ENCODE measurements at places on chromosomes 16 and 17.

GRCh38 chr16:9296271-9296590 is 204.8 kb downstream of the HAPSTR1 start:
- DNase-seq, result no peak

DNA sequence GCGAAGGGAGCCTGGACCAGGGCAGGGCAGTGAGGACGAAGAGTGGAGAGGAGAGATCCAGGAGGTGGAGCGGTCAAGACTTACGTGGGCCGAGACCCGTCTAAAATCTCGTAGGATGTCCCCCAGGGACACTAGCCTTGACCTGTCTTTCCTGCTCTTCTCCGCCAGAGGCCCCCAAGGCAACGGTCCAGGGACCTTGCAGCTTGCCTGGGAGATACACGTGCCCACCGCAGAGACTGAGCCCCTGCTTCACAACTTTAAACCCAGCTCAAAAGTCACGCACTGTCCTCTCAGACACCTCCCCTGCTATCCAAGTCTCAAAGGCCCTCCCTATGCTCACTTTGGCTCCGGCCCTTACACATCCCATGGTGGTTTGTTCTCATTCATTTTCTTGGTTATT is 9.4 kb downstream of the TIGD7 start:
- DNase-seq, result no peak

GRCh38 chr16:3776316-3776715 is 59.0 kb upstream of the TRAP1 start:
- no peak for DNase-seq

DNA sequence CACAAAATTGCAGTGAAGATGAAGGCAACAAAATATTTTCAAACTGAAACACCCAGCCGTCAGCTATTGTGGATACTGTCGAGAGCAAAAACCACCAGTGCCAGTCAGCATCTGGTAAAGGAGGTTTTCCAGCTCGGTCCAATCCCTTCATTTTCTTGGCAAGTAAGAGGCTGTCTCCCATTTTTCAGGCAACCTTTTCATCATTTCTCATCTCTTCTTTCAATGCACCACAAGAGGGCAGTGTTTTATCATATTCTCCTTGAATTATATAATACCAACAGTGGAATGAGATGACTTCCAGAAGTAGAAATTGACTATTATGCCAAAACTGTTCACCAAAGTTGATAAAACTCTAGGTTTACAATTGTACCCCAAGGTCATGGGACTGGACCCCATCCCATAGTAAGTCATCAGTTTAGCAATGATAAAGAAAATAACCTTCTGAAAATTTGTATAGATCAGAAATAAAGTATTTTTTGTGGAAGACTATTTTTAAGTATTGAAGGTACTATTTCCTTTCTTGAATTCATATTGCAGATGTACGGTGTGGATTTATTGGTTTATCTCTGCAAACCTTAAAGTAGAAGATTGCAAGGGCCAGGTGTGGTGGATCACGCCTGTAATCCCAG is 16.8 kb downstream of the NQO1 start:
- no peak for DNase-seq

GRCh38 chr16:57742543-57742942 is 7.0 kb downstream of the KATNB1 start:
- DNase-seq, result no peak

GRCh38 chr17:50289991-50290702 is 15.9 kb downstream of the TMEM92 start:
- no peak for DNase-seq

DNA sequence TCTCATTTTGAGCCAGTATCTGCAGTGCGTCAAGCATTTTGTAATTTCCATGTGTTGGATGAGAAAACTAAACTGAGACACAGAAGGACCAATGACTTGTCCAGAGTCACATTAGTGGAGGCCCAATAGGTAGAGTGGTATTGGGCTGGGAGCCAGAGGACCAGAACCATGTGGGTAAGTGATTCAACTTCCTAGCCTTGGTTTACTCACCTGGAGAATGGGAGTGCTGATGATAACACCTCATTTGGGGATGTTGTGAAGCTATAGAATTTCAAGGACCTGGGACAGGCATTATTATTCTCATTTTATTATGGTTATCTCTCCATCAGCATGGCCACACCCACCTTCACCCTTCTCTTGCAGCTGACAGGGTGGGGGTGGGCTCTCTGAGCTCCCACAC is 8.1 kb downstream of the CPNE2 start:
- no peak for DNase-seq

DNA sequence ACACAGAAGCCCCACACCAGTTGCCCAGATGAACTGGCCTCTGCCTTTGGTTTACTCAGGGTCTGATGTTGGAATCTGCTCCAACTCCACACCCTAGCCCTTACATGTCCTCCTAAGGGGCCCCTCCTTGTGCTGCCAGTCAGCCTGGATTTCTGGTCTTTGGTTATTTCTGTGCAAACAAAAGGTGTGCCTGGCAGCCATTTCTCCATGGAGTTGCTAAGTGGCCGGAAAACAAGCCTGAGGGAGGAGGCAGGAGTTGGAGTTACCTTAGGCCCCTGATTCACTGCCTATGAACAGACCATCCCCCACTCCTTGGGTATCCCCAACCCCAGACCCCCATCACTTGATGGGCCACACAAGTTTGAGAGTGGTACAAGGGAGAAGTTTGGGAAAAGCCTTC is 4.4 kb upstream of the ALKBH5 start:
- DNase-seq, result no peak

GRCh38 chr16:82675300-82675699 is 48.5 kb downstream of the CDH13 start:
- DNase-seq, result no peak

DNA sequence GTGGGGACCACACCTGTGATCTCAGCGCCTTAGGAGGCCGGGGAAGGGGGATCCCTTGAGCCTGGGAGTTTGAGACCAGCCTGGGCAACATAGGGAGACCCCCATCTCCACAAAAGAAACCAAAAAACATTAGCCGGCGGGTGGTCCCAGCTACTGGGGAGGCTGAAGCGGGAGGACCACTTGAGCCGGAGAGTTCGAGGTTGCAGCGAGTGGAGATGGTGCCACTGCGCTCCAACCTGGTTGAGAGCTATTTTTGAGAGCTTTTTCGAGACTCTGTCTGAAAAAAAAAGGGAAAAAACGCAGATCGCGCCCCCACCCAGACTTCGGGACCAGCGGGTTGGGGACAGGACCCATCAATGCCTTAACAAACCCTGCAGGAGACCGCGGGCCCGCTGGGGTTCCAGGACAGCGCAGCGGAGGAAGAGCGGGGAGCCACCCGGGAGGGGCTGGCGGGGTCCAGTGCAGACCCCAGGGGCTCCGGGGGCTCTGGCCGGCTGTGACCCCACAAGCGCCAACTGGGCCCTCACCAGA is 762 bp upstream of the BAIAP3 start:
- no peak for DNase-seq

GRCh38 chr17:80731323-80731722 is 186.7 kb downstream of the RPTOR start:
- no peak for DNase-seq

- DNase-seq, result no peak
Measured at GRCh38 chr17:58412064-58412703, 5.2 kb downstream of the RNF43 start.

DNA sequence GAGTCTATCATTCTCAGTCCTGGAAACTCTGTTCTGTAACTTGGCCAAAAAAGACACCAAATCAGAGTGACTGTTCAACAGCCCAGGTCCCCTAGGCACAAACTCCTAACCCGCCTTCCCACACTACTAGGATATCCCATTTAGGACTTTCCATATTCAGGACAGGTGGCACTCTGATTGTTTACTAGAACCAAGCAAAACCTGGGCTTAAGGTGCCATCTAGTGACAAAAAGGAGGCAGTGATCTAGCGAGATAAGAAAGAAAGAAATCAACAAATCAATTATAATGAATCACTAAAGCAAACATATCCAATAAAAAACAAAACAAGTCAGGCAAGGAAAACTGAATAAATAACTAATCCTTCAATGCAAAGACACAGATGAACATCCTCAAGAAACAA is 203.9 kb downstream of the CEP112 start:
- no peak for DNase-seq

GRCh38 chr16:1823821-1824220 is 2.8 kb downstream of the HAGH start:
- no peak for DNase-seq

GRCh38 chr17:9003355-9004131 is 17.8 kb upstream of the NTN1 start:
- no peak for DNase-seq

DNA sequence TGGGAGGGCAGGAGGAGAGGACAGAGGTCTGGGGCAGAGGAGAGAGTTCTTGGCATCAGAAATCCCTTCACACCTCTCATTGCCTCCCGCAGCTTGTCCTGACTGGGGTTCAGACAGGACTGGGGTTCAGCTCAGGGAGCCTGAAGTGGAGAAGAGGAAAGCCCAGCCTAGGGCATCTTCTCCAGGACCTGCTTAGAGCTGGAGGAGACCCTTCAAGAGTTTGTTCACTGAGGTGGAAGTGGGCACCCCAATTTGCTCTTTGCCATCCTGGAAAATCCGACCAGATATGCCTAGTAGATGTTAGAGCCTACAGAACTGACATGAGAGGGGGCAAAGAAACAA is 2.0 kb downstream of the HOXB3 start:
- no peak for DNase-seq

- no peak for DNase-seq
Measured at GRCh38 chr16:49085686-49086085, 196.0 kb downstream of the CBLN1 start.

DNA sequence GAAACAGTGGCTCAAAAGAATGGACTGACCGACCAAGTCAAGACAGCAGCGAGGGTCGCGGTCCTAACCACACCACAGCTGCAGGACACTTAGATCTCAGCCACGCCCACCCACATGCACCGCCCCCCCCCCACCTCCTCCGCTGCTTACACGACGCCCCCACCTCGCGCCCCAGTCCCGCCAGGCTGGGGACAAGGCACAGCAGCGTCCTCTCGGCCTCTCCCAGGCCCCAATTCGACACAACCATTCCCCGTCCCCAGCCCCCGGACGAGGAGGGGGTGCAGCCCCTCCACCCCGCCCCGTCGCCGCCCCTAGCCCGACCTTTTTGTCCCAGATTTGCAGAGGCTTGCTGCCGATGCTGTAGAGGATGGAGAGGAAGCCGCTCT is 477 bp downstream of the CFAP20 start:
- DNase-seq, result no peak

GRCh38 chr16:608019-608418 is 18.2 kb downstream of the RAB40C start:
- DNase-seq, result no peak

- no peak for DNase-seq
Measured at GRCh38 chr17:42857389-42857788, 6.4 kb downstream of the AOC3 start.

DNA sequence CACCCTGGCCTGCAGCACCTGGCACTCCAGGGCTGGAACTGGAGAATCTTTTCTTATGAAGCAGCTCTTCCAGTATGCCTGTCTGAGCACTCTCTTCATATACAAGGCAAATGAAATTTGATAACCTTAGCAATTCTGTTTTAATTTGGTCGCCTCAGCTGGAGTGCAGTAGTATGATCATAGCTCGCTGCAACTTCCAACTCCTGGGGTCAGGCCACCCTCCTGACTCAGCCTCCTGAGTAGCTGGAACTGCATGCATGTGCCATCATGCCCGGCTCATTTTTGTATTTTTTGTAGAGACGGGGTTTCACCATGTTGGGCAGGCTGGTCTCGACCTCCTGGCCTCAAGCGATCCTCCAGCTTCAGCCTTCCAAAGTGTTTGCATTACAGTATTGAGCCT is 140.8 kb upstream of the CHMP6 start:
- no peak for DNase-seq

DNA sequence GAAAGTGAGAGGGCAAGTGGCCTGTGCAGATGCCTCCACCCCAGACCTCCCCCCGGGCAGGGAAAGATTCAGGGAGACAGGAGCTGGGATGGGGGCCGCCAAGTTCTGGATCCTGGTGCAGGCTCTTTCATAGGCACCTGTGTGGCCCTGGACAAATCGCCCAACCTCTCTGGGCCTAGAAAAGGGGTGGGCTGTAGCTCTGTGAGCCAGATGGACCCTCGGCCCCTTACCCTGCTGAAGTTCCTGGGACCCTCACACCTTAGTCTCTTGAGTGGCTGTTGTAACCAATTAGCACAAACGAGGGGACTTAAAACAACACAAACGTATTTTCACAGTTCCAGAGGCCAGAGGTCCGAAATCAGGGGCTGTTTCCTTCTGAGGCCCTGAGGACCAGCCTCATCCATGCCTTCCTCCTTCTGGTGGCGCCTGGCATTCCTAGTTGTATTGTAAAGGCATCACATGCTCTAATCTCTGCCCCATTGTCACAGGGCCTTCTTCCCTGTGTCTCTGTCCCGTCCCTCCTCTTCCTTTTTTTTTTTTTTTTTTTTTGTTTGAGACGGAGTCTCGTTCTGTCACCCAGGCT is 352.6 kb downstream of the SEC14L1 start:
- no peak for DNase-seq

GRCh38 chr16:66894948-66895688 is 14.8 kb downstream of the PDP2 start:
- no peak for DNase-seq

- no peak for DNase-seq
Measured at GRCh38 chr17:41060052-41060604, at the start of gene KRTAP2-3. KRTAP2-3 (minus strand) TSS chr17:41060114; CDS start chr17:41060050, 64 bp downstream.

- no peak for DNase-seq
Measured at GRCh38 chr17:62715882-62716390, 88.5 kb downstream of the MRC2 start.

DNA sequence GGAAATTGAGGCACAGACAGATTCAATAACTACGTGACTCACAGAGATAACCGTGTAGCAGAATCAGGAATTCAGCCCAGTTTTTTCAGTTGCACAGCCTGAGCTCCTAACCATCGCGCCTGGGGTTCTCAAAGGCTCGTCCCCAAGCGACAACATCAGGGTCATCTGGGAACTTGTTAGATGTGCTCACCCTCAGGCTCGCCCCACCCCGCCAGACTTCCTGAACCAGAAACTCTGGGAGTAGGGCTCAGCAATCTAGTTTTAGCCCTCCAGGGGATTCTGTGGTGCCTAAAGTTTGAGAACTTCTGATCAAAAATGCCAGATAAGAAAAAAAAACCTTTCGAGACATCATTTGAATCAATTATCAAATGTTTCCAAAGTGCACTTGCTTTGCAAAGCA is 559.8 kb downstream of the WWOX start:
- no peak for DNase-seq

- no peak for DNase-seq
Measured at GRCh38 chr16:30485818-30486436, 13.4 kb downstream of the ITGAL start.

DNA sequence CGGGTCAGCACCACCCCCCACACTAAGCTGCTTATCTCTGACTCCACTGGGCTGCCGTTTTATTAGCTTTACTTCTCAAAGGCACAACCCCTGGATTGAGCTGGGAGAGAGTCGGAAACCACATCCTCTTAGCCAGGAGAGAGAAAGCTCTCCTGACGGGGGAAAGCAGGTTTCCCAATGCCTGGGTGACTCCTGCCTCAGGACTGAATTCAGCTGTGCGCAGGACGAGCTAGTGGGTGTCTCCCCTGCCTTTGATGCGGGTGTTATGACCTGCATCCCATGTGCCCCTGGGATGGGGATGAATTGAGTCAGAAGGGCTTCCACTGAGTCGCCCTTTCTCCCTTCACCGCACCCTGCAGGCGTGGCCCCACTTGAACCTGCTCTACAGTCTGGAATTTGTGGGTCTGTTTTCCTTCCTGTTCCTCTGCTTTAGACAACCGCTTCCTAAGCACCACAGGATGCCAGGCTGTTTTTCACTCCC is 819.2 kb upstream of the EEF2KMT start:
- DNase-seq, result no peak
